Coronary artery (tissue), 2 donors: ENCODE measurements at places on chromosomes 4 and X.

- DNase-seq = no peak
Observed at GRCh38 chr4:168908851-168909273, 101.2 kb downstream of the CBR4 start.

GRCh38 chrX:30570505-30570904 lies 7.1 kb downstream of the TASL start:
- no peak for DNase-seq

- no peak for DNase-seq
Observed at GRCh38 chrX:4682636-4683035, 969.2 kb upstream of the PRKX start.

DNA sequence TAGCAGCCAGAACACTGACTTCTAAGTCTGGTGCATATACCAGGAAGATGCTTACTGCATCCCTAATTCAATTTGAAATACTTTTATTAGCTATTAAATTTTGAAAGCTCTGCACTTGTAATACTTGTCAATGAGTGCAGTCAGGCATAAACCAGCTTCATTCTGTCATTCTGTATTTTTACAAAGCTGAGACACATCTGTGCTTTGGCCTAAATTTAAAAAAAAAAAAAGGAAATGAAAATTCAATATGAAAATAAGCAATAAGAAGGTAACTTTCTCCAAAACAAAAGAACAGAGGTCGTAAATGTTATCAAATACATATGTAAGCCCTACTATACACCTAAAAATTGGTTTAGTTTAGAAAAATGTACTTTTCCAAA lies 7.0 kb downstream of the SMIM14 start:
- no peak for DNase-seq

- no peak for DNase-seq
Observed at GRCh38 chr4:119652998-119653397, 24.4 kb upstream of the PDE5A start.

- no peak for DNase-seq
Observed at GRCh38 chr4:114193624-114194399, 214.4 kb upstream of the ARSJ start.

DNA sequence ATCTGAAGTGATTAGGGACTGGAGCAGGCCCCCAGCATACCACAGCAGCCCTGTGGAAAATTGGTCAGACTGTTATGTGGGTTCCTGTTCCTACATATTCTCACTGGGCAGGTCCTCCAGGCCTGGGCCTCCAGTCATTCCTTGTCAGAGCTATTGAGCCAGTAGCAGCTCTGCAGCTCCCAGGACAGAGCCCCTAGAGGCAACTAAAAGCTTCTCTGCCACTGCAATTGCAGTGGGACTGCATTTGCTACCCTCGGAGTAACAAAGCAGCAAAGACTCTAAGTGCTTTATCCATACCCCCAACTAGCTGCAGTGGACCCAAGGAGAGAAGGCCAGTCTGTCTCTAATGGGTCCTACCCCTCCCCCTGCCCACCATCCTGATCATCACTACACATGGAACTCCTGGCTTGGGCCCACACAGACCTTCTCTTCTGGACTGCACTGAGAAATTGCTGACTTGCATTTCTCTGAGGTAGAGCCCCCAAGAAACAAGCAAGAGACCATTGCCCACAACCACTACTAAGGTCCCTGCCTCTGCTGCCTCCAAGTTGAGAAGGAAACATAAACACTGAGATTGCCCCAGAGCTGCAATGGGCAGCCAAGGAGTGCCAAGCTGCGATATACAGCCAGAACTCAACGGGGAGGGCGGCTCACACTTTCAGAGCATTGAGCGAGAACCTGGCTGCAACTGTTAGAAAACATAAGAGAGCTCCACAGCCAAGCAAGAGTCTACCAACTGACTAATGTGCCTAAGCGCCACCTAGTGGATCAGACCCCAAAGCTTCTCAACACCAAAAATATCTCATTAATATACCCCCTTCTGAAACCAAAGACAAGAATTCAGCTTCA lies 738.7 kb upstream of the NDST4 start:
- DNase-seq = no peak

DNA sequence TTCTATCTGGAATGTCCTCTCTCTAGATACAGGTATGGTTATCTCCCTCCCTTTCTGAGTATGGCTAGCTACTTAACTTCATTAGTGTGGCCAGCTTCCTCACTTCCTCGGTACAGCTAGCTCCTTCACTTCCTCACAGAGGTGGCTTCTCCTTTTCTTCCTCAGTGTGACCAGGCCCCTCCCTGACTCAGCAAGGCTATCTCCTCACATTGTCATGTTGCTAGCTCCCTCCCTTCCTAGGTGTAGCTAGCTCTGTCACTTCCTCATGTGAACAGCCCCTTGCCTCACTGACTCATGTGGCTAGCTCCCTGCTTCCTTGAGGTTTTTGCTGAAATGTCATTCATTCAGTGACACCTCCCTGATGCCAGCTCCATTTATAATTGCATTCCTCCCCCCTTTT lies 67.3 kb upstream of the DDIT4L start:
- no peak for DNase-seq

GRCh38 chr4:48340276-48340964 lies 909 bp upstream of the SLAIN2 start:
- DNase-seq = no peak

- no peak for DNase-seq
Observed at GRCh38 chr4:54687887-54688841, 30.4 kb downstream of the KIT start.

GRCh38 chrX:56248492-56248891 lies 16.3 kb downstream of the KLF8 start:
- DNase-seq = no peak

DNA sequence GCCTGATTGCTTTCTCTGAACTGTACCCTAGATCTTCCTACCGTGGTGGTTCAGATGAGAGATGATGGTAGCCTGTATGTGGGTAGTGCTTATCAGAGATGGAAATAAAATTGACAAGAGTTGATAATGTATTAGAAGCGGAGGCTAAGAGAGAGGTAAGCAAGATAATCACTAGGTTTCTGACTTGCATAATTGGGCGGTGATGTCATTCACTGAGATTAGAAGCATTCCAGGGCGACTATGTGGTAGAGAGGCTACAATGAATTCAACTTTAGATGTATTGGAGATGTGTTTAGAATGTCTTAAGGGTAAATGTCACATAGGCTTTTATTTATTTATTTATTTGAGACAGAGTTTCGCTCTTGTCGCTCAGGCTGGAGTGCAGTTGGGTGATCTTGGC lies 415 bp upstream of the TENM3 start:
- no peak for DNase-seq

GRCh38 chrX:149631234-149632165 lies at the start of gene TMEM185A:
Gene TMEM185A (minus strand): TSS chrX:149631792. CDS start chrX:149631580, 212 bp downstream.
- no peak for DNase-seq

DNA sequence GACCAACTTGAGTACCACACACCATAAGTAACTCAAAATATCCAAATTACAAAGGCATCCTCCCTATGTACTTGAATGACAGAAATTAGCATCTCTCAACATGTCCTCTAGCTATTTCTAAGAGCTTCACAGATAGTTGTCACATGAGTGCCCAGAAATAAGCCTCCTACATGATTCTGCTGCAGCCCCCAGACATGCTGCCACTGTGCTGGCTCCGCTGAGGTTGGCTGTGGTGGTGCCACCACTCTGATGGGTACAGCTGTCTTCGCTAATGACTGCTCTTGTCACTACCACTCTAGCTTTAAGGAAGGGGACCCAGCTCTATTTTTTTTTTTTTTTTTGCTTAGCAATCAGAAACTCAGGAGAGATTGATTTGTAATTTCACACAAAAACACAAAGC lies 256.0 kb downstream of the GRXCR1 start:
- no peak for DNase-seq

GRCh38 chrX:68699960-68700746 lies 52.7 kb downstream of the STARD8 start:
- DNase-seq = no peak

GRCh38 chr4:141131723-141132071 lies 1.6 kb downstream of the RNF150 start:
- no peak for DNase-seq
